ENCODE measurements at places on chromosomes 3 and 15. TPM values are rescaled to one million over a fixed set of nuclear protein-coding genes. Genes with fewer than 3 reads are reported as not detected.

DNA sequence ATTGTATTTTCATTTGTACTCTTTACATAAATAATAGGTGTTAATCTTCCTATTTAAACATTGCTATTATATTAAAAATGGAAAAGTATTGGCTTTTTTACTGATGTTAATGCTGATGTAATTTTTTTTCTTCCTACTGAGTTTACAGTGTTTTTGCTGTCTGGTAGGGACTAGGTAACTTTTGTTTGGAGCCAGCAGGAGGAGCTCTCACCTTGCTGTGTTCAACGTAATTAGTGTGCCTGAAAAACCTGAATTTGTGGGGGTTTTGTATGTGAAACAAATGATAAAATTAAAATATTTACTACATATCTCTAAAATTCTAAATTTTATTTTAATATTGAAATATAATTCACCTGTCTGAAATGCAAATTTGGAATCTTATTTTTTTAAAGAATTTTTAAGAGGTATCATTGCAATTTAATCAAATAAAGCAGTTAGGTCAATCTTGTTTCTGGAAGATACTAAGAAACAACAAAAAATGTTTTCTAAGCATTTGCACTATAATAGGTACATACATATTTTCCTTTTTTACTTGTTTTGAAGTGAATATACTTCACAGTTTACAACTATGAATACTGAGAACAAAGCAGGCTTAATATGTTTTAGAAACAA is 48.8 kb downstream of the EPHA6 start:
- peak; percentile 5 for DNase-seq

DNA sequence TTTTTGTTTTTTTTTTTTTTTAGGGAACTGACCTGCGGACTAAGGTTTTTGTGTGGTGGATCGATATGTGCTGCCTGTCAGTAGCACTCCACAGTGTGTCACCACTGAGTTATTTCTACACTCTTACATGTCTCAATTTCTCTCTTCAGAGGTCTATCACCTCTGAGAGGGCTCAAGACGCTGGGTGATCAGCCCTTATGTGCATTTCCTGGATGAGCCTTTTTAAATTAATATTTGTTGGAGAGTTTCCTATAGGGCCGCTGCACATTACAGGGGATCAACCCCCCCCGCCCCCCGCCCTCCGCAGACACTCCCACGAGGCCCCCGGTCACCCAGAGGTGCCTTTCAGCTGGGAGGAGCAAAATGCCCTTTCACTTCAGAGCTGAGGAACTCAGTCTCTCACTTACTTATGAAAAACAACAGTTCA is 34.5 kb upstream of the AP4E1 start:
- DNase-seq: no peak

DNA sequence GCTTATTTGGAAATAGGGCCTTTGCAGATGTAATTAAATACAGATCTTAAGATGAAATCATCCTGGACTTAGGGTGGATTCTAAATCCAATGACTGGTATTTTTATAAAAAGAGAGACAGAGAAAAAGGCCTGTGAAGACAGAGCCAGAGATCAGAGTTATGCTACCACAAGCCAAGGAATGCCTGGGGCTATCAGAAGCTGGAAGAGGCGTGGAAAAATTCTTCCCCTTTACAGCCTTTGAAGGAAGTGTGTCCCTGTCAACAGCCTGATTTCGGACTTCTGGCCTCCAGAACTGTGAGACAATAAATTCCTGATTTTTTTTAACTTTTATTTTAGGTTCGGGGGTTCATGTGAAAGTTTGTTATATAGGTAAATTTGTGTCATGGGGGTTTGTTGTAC is 154.1 kb upstream of the CADPS start:
- no peak for DNase-seq

DNA sequence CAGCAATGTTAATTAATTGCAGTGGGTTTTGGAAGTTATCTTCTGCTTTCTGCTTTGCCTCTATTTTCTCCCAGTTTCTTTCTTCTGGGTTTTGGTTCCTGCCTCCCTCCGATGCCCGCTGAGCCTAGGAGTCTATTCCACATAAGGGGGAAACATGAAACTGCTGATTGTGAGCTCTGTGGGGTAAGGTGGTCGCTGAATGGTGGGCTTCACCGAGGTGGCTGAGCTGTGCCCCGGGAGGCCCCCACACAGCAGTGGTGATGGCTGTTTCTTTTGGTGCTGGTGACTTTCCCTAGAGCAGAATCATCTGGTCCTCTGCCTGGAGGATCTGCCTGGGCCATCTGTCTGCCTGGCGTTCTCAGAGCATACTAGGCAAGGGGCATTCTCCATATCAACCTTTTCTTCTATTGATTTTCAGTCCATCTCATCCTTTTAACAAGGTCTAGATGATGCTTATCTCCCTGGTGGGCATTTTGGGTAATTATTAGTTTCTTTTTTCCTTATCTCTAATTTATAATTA is 68.8 kb upstream of the ATP2B2 start:
- DNase-seq: no peak

GRCh38 chr15:96338766-96339618 is 8.5 kb downstream of the NR2F2 start:
- no peak for DNase-seq

- no peak for DNase-seq
Measured at GRCh38 chr3:64039332-64039731, 16.0 kb upstream of the PSMD6 start.

- no peak for DNase-seq
Measured at GRCh38 chr3:150828997-150829396, 66.0 kb upstream of the SIAH2 start.

GRCh38 chr15:34952481-34952880 is 17.1 kb downstream of the AQR start:
- DNase-seq: no peak

DNA sequence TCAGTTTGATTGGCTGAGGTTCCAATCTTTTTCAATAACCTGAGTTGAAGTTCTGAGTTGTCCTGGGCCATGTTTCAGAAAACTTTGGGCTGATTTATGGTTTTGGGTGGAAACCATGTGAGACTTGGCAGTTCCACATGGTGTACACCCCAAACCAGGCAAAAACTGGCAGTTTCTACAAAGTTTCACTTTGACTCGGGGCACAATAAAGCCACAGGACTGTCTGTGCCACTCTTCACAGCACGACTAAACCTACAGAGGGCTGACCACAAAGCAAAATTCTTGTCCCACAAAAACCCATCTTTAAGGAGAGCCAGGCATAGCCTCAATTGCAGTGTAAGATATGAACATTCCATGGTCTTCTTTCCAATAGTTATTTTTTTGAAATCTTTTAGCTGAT is 155.0 kb downstream of the DUT start:
- DNase-seq: no peak

- no peak for DNase-seq
Measured at GRCh38 chr15:40990789-40991188, 37.5 kb downstream of the CHAC1 start.

DNA sequence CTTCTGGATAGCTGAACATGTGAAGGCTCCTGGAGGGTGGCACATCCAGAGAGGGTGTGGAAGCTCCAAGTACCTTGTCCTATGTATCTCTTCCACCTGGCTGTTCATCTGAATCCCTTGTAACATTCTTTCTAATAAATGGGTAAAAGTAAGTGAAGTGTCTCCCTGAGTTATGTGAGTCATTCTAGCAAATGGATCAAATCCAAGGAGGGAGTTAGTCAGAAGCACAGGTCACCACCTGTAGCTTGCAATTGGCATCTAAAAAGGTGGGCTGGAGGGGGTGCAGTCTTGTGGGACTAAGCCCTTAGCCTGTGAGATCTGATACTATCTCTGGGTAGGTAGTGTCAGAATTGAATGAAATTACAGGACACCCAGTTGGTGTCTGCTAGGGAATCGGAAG is 71.0 kb downstream of the WWTR1 start:
- no peak for DNase-seq

DNA sequence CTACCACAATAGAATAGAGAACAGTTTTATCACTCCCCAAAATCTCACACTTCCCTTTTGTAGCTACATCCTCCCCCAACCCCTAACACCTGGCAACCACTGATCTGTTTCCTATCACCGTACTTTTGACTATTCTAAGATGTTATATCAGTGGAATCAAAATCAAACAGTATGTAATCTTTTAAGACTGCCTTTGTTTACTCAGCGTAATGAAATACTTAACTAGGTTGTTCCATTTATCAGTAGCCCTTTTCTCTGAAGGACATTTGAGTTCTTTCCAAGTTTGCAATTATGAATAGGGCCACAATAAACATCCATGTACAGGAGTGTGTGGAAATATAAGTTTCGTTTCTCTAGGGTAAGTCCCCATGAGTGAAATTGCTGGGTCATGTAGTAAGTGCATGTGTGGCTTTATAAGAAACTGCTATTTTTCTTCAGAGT is 372.3 kb downstream of the SV2B start:
- no peak for DNase-seq

GRCh38 chr3:51921081-51921578 is 18.0 kb upstream of the IQCF1 start:
- DNase-seq: no peak

DNA sequence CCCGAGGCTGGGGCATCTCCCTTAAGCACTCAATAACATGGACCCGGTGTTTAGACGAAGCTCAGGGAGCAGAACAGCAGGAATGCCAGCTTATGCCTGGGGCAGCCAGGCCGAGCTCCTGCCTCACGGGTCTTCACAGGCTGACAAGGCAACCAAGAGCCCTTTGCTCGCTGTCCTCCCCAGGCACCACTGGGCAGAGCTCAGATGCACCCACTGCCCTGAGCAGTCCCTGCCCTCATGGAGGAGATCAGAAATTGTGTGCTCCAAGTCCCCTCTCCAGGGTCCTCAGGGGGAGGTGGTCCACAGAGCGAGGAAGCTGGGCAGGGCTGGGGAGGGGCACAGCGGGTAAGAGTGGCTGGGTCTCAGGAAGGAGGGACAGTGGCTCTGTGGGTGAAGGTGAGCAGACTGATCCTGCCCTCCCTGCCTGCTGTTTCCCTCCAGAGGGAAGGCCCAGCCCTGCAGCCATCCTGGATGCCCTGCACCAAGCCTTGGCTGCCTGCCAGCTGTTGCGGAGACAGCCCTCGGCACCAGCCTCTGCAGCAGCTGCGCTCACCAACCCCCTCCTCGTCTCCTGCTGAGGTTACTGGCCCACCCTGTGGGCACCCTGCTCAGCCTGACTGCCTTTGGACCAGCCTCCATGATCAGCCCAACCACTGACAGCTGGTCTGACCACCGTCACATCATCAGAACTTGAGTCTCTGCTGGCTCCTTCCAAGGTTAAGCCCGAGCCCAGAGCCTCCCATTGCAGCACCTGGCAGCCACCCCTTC is 21.1 kb upstream of the GP9 start:
- no peak for DNase-seq

- peak; percentile 66 for DNase-seq
Measured at GRCh38 chr15:31435912-31436628, 109.4 kb downstream of the KLF13 start.

DNA sequence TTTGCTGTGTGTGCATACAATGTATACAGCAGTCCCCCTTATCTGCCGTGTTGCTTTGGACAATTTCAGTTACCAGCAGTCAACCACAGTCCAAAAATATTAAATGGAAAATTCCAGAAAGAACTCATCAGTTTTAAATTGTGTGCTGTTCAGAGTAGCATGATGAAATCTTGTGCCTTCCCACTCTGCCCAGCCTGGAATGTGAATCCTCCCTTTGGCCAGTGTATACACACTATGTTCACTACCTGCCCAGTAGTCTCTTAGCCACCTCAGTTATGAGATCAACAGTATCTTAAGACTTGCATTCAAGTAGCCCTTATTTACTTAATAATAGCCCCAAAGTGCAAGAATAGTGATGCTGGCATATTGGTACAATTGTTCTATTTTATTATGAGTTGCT is 133.6 kb upstream of the ABHD17C start:
- no peak for DNase-seq

- no peak for DNase-seq
Measured at GRCh38 chr15:68537097-68537496, 41.7 kb upstream of the CORO2B start.

GRCh38 chr3:60013241-60013640 is 963.4 kb upstream of the CFAP20DC start:
- DNase-seq: no peak

- no peak for DNase-seq
Measured at GRCh38 chr3:123353850-123354233, 95.0 kb downstream of the ADCY5 start.

GRCh38 chr3:107103786-107104185 is 273.5 kb upstream of the CCDC54 start:
- DNase-seq: no peak

DNA sequence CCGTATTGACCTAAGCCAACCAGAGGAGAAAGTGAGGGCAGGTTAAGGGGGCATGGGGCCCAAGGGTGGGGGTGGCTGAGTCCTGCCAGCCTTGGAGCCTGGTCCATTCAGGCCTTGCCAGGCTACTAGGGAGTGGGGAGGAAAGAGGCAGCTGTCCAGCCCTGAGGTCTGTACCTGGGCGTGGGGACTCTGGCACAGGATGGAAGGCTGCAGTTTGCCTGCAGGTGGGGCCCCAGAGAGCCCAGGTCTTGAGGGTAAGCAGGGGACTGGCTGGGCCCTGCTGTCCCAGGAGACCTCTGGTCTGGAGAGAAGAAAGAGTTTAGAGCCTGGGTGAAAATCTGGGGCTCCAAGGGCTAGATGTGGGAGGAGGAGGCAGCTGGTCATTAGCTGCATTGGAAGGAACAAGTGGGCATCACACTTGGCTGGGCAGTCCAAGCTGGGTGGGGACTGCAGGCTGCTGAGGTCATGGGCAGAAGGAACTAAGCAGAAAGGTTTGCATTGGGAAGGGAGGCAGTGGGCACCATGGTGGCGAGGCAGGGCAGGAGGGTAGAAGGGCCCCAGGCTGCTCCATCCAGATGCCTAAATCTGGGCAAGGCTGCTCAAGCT is 108.4 kb downstream of the OXNAD1 start:
- DNase-seq: no peak

DNA sequence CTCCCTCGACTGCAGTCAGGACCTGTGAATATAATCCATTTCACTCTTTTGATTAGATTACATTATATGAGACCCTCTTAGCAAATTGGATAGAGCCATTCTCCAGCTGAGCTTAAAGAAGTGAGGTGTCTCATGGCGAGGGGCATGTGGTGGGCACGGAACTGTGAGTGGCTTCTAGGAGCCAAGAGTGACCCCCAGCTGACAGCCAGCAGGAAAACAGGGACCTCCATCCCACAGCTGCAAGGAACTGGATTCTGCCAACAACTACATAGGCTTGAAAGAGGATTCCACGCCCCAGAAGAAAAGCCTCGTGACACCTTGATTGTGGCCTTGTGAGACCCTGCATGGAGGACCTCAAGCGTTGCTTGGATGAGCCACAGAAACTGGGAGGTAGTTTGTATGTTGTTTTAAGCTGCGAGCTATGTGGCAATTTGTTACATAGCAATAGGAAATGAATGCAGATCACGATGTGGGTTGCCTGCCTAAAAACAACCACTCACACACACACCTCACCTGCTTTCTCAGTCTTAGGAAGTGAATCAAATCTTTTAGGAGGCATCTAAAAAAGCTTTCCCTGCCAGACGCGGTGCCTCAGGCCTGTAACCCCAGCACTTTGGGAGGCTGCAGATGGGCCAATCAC is 84.2 kb upstream of the BHLHE40 start:
- no peak for DNase-seq

The GATA2 gene
- total RNA-seq: 4.1 TPM

The CLASP2 gene
- 68.5 TPM for total RNA-seq

The TMEM207 gene
- total RNA-seq: not detected

The SCN11A gene
- 0.44 TPM for total RNA-seq

The CHL1 gene
- total RNA-seq: not detected

The PRSS50 gene
- total RNA-seq: 0.09 TPM
